ENCODE measurements at places on chromosomes 4 and X.

GRCh38 chr4:16846540-16847117, 51.8 kb downstream of the LDB2 start:
- DNase-seq: no peak

- peak; percentile 68 for DNase-seq
Observed at GRCh38 chrX:48971249-48972219, at the start of gene KCND1. Gene KCND1, minus strand, starts transcription at chrX:48971844. Its CDS starts 1,573 bp downstream, at chrX:48970271.

- no peak for DNase-seq
Observed at GRCh38 chr4:158313566-158313965, 103.3 kb downstream of the TMEM144 start.

GRCh38 chr4:2763511-2763967, 7.4 kb upstream of the TNIP2 start:
- DNase-seq: no peak

DNA sequence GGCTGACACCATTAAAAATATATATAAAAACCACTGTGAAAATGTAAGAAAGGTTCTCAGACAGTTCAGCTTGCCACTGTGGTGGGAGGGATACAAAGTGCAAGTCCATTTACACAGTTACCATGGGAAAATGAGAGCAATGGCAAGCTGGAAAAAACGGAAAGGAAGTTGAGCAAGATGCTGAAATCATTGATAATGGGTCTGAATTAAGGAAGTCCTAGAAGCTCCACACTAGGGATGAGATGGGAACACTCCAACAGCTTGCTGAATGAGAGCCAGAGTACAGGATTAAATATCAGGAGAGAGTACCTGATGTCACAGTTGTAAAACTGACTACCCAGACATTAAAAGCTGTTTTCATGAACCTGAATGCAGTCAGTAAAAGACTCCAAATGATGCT, 218.6 kb downstream of the PRDM5 start:
- no peak for DNase-seq

GRCh38 chr4:39339968-39340367, 26.2 kb downstream of the RFC1 start:
- DNase-seq: no peak

DNA sequence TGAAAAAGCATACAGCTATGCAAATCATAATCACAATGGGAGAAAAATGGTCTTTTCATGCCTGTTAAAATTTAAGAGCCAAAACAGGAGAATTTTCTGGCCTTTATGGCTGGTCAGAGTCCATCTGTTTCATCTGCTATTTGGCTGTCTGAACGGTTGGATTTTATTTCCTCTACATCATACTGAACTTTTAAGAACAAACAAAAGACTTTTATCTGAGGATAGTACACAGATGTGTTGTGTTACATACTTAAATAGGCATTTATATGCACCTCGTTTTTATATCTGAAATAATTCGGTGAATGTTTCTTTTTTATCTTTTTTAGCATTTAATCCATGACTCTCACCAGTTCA, 18.0 kb upstream of the WWC2 start:
- no peak for DNase-seq

DNA sequence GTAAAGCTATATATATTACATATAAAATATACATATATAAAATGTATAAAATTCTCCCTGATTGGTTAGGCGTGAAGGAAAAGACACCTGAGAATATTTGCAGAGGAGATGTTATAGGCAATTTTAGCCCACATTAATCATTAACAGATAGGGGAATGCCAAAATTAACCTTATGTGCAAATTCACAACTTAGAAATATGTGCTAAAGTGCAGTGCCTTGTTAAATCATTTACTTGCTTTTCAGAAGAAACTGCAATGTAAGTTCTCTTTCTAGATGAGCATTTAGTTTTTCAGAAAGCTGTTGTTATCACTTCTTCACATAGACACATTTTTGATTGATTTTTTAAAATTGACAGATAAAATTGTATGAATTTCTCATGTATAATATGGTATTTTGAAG, 5.6 kb downstream of the TASL start:
- no peak for DNase-seq

GRCh38 chr4:113610537-113610936, 151.0 kb downstream of the CAMK2D start:
- DNase-seq: no peak

GRCh38 chr4:152629908-152630307, 49.9 kb downstream of the TMEM154 start:
- DNase-seq: no peak

DNA sequence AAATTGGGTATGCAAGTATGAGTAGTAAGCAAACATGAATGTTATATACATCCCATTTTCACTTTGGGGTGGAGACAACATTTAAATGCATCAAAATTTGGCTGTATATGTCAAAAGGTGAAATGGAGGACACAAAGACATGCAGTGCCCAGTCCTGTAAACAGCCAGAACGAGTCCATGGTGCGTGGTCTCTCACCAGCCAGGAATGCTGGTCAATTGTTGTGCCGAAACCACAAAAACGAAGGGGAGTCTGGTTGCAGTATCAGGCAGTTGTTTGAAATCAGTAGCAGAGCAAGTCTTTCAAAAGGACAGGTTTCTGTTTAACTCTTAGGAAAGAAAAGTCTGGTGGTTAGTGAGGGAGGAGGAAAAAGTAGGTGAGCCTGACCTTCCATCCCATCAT, 22.3 kb upstream of the RNF150 start:
- no peak for DNase-seq

- DNase-seq: no peak
Observed at GRCh38 chr4:80419946-80420345, 84.4 kb downstream of the CFAP299 start.

DNA sequence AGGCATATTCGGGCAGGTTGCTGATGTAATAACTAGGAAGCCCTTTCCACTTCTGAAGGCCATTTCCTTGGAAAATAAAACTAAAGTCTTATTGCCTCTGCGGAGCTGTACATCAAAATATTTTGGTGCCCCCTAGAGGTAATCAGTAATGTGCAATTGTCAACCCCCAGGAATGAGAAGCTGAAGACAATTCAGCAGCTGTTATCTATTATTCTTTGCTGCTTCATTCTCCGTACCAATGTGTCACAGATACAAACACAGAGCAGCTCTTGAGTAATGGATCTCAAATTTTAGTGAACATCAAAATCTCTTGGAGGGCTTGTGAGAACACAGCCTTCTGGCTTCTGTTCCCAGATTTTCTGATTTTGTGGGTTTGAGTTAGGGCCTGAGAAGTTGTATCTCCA, 3.5 kb upstream of the SLIT2 start:
- DNase-seq: peak; percentile 89

GRCh38 chr4:37802068-37802666, 24.3 kb upstream of the PGM2 start:
- DNase-seq: peak; percentile 71

DNA sequence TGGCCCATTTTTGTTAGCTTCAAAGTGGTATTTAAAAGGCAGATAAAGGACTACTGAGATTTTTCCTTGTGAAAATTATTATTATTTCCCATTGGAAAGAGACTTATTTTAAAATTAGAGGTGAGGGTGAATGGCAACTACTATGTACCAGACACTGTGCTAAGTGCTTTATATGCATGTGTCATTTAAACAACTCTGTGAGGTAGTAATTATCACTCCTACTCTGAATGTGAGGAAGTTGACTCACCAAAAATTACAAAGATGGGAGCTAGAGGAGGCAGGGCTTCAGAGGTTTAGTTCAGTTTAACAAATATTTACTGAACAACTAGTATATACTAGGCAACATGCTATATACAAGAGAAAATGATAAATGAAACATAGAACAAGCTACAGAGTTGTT, 78.2 kb downstream of the MSL3 start:
- DNase-seq: peak; percentile 1

DNA sequence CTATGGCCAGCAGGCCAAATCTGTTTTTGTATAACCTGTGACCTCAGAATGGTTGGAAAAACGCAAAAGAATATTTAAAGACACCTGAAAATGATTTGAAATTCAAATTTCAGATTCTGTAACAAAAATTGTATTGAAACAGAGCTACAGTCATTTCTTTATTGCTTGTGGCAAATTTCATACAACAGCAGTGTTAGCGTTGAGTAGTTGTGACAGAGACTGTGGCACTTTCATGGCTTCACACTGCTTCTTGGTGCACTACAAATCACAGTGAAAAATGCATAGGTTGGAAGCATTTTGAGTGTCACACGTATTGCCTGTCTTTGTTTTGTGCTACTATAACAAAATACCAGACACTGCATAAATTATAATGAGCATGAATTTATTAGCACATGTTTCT, 12.2 kb upstream of the PARM1 start:
- no peak for DNase-seq

- DNase-seq: no peak
Observed at GRCh38 chr4:796206-796605, 29.7 kb downstream of the CPLX1 start.

DNA sequence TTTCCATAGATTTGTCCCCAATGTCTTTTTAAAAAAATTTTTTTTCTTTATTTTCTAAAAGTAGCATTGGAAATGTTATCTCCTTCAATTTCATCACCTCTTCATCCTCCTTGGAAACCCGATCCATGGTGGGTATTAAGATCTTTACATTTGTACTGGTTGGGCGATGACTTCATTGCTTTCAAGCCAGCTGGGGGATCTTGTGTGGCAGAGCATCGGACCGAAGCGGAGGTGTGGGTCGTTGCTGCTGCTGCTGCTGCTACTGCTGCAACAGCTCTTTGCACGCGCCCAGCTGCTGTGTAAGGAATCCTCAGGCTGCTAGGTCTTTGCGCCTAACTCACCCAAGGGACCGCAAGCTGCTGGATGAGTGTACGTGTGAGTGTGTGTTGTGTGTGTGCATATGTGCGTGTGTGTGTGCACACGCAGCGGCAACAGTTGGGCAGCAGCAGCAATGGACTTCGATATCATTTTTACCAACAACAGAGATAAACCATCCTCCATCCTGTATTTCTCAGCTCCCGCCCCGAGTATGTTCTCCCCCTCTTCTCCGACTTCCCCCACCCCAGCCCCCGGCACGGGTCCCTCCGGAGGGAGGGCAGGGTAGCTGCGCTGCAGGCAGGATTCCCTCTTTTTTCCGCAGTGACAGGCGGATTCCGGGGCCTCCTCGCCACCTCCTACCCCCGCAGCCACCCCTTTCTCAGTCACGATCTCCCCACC, 768 bp upstream of the CDKL5 start:
- peak; percentile 51 for DNase-seq

GRCh38 chrX:68249401-68249831, 183.9 kb downstream of the OPHN1 start:
- no peak for DNase-seq

GRCh38 chr4:169345316-169345721, 74.6 kb upstream of the SH3RF1 start:
- DNase-seq: no peak

DNA sequence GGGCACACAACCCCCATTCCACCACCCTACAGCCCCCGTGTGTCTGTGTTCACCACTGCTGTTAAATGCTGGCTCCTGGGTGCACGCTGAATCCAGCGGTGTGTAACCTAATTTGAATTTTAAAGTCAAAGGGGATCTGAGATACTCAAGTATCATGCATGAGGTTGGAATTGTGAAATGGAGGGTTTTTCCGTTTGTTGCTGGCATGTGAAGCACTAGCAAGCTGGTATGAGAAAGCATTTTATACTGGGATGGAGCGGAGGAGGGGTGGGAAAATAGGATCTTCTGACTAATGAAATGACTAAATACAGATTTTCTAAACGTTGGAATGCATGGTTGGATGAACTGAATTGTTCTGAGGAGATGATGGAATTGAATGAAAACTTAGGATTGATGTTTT, 36.9 kb upstream of the FAT1 start:
- no peak for DNase-seq

DNA sequence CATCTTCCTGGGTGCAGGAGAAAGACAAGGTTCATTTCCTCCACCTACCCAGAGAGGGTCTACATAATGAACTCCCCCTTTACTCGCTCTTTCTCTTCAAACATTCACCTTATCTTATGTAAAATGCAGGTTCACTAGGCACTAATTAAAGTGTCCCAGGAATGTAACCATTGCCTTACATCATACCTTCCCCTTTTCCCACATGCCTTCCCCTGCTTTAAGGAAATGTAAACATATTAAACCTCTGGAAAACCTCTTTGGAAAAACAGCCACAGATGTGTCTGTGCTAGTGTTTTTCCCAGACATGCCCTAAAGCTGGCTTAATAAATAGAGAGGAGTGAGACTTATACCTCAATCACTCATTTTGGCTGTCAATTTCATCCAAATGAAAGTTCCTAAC, 15.8 kb downstream of the TBC1D9 start:
- no peak for DNase-seq

DNA sequence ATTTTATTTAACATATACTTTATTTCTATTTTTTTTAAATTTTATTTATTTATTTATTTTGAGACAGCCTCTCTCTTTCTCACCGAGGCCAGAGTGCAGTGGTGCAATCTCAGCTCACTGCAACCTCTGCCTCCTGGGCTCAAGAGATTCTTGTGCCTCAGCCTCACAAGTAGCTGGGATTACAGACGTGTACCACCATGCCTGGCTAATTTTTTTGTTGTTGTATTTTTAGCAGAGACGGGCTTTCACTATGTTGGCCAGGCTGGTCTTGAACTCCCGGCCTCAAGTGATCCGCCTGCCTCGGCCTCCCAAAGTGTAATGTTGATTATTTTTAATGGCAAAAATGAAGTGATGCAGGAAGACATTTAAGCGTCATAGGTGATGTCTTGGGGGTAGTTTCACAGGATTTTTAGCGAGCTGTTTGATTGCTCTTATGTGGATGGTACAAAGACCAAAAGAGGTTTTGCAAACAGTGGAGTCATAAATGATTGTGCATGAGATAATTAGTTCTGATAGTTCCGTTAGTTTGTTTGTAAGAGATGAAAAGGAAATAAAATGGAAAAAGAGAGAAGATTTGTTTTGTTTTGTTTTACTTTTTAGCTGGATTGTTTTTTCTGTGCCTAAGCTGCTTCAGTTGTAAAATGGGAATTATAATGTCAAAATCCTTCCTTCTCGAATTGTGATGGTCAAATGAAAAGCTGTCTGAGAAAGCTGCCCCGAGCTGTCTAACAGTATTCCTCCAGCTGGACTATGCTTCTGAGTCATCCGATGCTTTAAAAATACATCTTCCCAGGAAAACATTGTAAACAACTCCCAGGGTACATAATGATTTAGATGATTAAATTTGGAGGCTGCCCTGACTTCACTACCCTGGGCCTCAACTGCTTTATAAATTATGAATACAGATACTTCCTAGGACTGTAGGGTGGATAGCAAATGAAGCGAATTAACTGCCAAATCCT, 14.7 kb downstream of the RHOH start:
- DNase-seq: no peak

DNA sequence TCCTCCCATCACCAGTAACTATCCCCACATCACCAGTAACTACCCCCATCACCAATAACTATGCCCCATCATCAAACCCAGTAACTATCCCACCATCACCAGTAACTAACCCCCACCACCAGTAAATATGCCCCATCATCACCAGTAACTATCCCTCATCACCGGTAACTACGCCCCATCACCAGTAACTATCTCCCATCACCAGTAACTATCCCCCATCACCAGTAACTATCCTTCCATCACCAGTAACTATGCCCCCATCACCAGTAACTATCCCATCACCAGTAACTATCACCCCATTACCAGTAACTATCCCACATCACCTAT, 2.9 kb downstream of the ASMTL start:
- no peak for DNase-seq

- no peak for DNase-seq
Observed at GRCh38 chr4:19880206-19880605, 371.5 kb upstream of the SLIT2 start.
